ENCODE measurements at places on chromosomes 4 and X.

DNA sequence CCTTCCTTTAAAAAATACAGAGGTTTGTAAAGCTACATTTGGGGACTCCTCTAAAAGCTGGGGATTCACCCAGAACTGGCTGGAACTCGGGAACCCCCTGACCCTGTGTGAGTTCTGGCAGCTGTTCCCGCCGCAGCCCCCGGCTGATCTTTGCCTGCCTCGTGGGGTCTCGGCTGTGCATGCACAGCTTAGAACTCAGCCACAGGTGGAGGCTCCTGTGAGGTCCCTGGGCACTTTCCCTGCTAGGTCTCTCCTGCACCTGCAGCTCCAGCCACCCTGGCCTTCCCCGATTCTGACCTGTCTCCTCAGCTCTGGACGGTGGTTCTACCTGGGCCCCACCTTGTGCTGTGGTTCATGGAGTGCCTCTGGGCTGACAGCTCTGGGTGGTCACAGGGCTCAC lies 48.6 kb upstream of the HGFAC start:
- DNase-seq = no peak

GRCh38 chr4:27327421-27328181 lies 467.0 kb downstream of the STIM2 start:
- no peak for DNase-seq

DNA sequence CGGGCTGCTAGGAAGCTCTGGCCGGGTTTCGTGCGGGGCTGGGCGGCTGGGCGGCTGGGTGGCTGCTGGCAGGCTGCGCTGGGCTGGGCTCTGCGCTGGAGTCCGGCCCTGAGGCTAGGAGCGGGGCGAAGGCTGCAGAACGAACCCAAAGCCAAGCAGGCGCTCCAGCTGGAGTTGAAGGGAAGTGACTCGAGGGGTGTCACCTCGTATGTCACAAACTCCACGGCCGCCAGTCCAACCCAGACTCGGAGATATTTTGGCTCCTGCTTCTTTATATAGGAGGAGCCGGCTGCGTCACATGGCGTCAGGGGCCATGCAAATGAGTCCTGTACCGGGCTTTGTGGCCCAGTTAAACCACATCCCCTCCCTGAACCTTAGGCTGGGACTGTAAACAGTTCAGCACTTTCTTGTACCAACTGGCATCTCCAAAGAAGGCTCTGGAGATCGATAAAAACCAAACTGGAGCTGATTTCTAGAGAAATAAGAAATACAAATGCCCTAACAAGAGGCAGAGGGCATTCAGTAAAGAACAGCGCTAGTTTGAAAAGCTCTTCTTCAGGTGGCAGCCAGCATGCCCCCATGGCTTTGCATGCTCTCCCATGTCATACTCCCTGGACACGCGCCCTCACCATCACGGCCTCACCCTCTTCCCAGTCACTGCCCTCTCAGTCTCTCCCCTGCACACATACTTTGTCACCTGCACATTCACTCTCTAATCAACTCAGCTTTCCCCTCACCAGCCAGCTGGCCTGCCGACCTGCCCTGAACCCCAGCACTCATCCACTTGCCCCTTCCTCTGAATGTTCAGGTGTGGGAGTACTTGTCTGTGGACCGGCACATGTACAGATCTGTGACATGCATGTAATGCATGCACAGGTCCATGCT lies 58.5 kb downstream of the TSC22D3 start:
- peak; percentile 73 for DNase-seq

GRCh38 chrX:132022198-132022966 lies 720 bp upstream of the STK26 start:
- DNase-seq = peak; percentile 21

GRCh38 chr4:118139241-118139640 lies 105.0 kb downstream of the NDST3 start:
- no peak for DNase-seq

- DNase-seq = no peak
Observed at GRCh38 chr4:10620935-10621488, 63.6 kb downstream of the CLNK start.

DNA sequence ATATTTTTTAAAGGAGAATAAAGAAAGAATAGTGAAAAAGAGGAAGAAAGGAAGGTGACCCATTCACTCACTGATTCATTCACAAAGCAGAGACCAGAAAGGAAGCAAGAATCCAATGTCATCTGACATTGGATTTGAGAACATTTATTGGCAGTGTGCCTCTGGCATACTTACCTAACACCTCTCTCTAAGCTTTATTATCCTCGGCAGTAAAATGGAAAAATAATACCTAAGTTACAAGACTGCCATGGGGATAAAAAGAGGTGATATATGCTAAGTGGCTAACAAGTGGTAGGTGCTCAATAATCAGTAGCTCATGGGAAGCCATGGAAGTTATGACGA lies 41.6 kb upstream of the PPARGC1A start:
- no peak for DNase-seq

GRCh38 chr4:20672262-20672661 lies 28.0 kb upstream of the PACRGL start:
- no peak for DNase-seq

- DNase-seq = no peak
Observed at GRCh38 chr4:95214408-95214807, 334.4 kb downstream of the UNC5C start.

- DNase-seq = no peak
Observed at GRCh38 chr4:8859550-8860095, 12.0 kb downstream of the HMX1 start.

DNA sequence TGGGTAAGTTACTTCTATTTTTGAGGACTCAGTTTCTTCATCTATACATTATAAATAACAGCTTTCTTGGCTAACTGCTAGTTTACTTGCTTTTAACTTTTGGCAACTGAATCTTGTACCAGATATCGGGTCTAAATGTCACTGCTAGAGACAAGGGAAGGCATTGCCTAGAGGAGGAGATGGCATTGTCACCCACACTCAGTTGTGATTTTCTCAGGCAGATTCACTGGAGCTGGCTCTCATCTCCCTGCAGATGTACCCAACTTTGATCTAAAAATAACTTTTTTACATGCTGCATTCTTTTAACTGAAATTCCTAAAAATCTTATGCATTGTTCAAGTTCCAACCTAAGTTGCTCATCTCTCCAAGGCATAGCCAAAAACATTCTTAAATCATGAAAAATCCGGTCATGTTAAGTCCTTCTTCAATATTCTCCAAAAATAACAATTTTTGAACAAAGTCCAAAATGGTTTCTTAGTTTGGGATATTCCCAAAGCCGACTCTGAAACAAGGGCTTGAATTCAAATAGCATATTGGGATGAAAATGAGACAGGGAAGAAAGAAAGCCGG lies 469.0 kb upstream of the BOD1L1 start:
- DNase-seq = no peak

DNA sequence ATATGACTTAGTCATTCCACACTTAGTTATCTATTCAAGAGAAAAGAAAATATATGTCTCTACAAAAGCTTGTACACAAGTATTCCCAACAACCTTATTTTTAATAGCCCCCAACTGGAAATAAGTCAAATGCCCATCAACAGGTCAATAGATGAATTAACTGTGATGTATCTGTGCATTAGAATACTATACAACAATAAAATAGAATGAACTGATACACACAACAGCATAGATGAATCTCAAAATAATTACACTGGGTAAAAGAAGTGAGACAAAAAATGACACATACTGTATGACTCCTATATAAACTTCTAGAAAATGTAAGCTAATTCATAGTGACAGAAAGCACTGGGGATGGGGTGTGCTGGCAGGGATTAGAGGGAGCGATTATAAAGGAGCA lies 354.1 kb upstream of the DIPK2B start:
- DNase-seq = no peak

DNA sequence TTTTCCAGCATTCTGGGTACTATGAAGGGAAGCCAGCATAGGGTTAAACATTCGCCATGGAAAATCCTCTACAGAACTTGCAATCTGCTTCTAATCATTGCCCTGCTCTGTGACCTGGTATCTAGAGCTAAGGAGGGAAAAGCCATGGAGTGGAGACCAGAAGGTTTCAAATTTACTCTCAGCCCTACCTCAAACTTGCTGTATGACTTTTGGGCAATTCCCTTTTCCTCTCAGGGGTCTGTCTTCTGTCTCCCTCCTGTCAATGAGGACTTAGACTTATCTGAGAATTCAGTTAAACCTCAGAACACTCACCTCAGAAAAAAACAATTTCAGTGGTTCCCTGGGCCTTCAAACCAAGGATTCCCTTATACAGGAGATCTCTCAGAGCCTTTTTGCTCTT lies 29.1 kb downstream of the ARHGEF9 start:
- DNase-seq = no peak

- no peak for DNase-seq
Observed at GRCh38 chr4:80918004-80918403, 112.5 kb upstream of the BMP3 start.

- peak; percentile 24 for DNase-seq
Observed at GRCh38 chrX:134761788-134762187, 103.5 kb upstream of the PLAC1 start.

- DNase-seq = no peak
Observed at GRCh38 chr4:122663814-122664610, 43.1 kb upstream of the IL21 start.

DNA sequence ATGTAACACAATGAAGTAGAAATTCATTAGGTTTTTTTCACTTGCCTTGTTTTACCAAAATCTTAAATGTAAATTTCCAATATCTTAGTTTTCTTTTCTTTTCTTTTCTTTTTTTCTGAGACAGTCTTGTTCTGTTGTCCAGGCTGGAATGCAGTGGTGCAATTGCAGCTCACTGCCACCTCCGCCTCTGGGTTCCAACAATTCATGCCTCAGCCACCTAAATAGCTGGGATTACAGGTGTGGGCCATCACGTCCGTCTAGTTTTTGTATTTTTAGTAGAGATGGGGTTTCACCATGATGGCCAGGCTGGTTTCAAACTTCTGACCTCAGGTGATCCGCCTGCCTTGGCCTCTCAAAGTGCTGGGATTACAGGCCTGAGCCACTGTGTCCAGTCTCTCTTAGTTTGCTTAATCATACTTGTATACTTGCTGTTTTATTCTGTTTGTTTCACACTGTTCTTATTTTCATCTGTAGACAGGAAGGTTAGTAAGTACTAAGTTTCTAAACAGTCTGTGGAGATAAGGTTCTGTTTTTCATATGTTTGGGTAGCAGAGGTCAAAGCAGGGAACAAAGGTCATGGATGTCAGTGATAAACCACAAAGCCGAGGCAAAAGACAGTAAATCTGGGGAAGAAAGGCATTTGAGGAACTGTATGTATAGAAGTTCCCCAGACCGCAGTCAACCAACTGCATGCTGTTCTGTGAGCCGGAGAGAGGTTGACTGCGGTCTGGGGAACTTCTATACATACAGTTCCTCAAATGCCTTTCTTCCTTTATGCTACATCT lies 129.1 kb downstream of the CBR4 start:
- DNase-seq = no peak

- no peak for DNase-seq
Observed at GRCh38 chrX:44997282-44997812, 124.4 kb downstream of the KDM6A start.

- peak; percentile 40 for DNase-seq
Observed at GRCh38 chr4:95638920-95639501, 90.2 kb upstream of the UNC5C start.

All from DND-41 (cell line).